ENCODE measurements at places on chromosomes 3 and 15.

DNA sequence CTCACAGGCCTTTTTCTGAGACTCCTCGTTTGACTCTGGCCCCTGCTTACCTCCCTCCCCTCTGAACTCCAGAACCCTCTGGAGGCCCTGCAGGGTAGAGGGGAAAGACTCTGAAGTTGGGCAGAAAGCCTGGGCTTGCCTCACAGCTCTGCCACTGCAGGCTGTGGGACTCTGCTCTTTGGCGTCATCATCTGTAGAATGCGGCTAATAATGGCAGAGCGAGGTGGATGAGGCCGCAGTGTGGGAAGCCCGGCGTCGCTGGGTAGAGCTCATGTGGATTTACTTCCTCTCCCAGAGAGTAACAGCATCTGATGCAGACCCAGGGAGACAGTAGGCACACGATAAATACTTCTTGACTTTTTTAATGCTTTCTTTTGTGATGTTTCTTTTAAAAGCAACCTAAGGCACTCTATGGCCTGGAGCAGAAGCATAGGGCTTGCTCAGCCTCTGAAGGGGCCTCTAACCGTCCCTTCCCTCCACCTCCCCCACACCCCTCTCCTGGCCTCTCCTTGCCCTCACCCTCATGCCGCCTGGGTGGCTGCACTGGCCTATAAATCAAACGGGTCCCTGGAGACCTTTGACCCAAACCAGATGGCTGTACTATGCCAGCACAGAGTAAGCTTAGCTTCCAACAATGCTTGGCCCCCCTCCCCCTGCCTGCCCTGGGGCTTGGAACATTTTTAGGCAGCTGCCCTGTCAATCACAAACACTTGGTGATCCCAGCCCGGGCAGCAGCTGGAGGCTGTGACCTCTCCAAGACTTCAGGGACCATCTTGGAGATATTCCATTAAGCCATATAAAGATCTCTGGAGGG, 32.9 kb downstream of the SPSB4 start:
- DNase-seq: no peak

DNA sequence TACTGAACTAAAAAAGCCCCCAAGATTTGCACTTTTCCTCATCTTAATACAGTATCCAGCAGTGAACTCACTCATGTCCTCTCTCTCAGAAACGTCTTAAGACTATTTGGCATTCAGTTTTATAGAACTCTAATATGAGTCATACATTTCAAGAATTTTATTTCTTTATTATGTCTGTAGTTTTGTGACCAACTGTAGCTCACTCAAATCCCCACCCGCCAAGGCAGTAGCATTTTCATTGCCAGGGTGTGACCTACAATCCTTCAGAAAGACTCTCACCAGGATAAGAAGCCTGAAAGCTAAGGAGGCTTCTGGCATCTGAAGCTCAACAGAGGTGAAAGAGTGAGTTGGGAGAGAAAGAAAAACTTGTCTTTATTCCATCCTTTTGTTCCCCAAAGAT, 537.1 kb downstream of the RSL24D1 start:
- no peak for DNase-seq

DNA sequence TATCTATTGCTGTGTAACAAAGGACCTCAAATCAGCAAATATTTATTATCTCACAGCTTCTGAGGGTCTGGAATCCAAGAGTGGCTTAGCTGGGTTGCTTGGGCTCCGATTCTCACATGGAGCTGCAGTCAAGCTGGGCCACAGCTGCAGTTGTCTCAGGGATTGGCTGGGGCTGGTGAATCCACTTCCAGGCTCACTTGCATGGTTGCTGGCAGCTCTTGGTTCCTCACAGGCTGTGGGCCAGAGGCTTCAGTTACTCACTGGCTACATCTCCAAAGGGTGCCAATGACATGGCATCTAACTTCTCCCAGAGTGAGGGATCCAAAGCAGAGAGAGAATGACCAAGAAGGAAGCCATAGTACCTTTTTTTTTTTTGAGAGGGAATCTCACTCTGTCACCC, 13.9 kb upstream of the SYNM start:
- no peak for DNase-seq

GRCh38 chr15:83322691-83323090, 38.2 kb upstream of the BNC1 start:
- no peak for DNase-seq

DNA sequence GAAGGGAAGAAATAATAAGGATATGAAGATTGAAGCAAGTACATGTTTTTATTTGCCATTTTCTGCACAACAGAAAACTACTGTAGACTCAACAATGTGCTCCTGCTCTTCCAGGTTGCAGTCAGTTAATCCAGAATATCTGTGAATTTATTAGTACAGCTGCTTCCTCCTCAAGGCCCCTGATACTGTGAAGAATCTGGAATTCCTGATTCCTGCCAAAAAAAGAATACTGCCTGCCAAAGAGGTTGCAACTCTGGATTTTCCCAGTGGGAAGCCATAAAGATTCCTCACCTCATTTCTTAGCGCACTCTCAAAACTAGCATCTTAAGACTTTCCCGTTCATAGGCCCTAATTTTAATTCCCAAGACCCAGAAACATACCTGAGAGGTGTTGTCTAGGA, 33.6 kb upstream of the LRRC3B start:
- DNase-seq: no peak

GRCh38 chr3:10600296-10600714, 94.9 kb upstream of the ATP2B2 start:
- DNase-seq: no peak

GRCh38 chr15:89195836-89196235, 25.5 kb downstream of the RLBP1 start:
- DNase-seq: no peak

- DNase-seq: no peak
Measured at GRCh38 chr15:25671132-25671531, 192.0 kb downstream of the ATP10A start.

- DNase-seq: no peak
Measured at GRCh38 chr3:32759342-32759741, 58.5 kb upstream of the TRIM71 start.

- no peak for DNase-seq
Measured at GRCh38 chr3:127606086-127606805, 8.0 kb downstream of the MCM2 start.

- no peak for DNase-seq
Measured at GRCh38 chr3:175107995-175108394, 248.9 kb downstream of the NAALADL2 start.

DNA sequence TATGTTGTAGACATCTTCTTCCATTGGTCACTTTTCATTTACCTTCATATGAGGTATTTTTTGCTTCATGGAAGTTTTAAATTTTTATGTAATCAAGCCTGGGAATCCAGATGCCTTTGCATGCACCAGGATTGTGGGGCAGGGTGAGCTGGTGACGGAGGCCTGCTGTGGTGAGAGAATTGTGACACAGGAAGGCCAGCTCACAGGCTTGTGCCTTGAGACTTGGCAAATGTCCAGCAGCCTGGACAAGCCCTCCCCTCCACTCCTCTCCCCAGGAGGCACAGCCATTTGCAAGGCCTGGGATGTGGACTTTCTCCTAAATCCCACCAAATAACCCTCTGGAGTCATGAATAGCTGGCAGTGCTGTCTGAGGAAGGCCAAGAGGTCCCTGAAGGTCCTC, 67.4 kb downstream of the RHCG start:
- DNase-seq: no peak

Data from stimulated activated CD4-positive, alpha-beta T cell treated with anti-CD3 and anti-CD28 coated beads, Interleukin-1b, Interleukin-23, amount 100 ng/mL, for 1 hour (primary cell).